Ascending aorta (tissue), 2 donors: ENCODE measurements at places on chromosomes 5 and 9. TPM values are rescaled to one million over a fixed set of nuclear protein-coding genes. Genes with fewer than 3 reads are reported as not detected.

Gene CD14
- total RNA-seq, result 122 TPM

Gene C9orf50
- total RNA-seq, result not detected

Gene SLC1A3
- total RNA-seq, result 3.0 TPM

Gene EPB41L4A
- 9.4 TPM for total RNA-seq

GRCh38 chr9:21835121-21835520, 32.7 kb downstream of the MTAP start:
- DNase-seq, result no peak

DNA sequence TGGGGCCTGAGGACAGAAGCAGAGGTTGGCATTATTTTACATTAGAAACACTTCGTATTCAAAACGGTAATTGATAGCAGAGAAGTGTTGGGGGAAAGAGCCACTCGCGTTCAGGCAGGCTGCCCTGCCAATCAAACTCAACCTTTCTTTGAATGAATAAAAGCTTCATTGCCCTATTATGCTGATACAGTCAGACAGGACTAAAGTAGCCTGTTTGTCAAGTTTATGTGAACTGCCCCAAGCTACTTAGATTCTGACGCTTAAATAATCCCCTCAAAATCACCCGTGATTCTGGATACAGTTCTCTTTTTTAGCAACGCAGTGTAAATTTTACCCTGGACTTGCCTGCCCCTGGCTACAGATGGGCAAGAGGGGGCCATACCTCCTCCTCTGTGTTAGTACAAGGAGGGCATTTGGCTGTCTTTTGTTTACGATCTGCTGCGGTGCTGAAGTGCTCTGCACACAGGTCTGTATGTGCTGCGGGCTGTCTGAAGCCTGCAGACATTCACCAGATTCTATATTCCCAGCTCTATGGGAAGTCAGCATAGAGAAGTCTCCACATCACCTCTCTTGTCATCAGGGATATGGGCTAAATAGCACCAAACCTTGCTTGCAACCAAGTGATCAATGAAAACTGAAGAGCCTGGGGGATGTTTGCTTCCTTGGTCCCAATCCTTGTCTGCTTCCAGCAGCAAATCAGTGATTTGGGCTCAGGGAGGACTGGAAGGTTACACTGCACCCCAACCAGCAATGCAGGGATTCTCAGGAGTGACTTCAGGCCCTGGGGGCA, 218.4 kb downstream of the EBF1 start:
- no peak for DNase-seq

DNA sequence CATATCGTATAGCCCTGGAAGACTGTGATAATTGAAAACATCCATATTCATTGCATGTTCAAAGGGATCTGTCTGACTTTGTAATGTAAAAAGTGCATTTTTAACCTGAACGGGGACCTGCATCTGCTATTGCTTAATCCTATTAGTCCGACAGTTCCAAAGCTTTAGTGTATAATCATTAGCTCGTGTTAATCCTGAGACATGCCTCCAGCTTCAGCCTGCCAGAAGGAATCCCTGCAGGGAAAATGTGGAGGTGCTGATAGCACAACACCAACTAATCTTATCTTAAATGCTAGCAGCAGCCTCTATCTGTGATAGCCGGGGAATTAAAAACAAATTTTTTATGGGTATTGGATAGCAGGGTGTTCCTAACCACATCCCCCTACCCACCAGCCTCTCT, 495.2 kb downstream of the TLE4 start:
- no peak for DNase-seq

DNA sequence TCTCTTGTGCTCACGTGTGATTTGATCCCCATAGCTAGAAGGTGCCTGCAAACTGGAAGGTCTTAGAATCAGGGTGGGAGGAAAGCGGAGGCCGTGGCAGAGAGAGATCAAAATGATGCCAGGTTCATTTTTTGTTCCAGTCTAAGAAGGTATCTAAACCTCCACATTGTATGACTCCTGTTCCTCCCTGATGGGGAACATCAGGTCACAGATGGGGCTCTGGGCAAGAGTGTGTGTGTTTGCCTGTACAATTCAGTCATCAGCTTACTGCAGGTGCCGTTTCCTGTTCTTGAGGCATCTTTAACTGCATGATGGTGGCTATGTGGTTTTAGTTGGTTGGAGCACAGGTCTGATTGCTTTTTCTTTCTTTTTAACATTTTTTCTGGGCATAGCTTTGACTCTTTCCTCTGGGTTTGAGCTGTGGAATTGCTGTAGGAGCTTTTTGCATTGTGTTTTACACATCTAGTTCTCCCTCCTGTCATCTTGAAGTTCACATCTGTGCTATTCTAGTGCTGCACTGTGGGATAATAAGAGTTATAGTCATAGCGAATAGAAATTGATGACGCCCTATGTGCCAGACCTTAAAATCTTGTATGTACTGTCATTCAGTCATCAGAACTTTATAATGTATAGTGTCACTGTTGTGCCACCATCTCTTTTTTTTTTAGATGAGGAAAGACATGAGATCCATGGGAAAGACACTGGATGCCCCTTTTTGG, 30.8 kb downstream of the ARHGAP26 start:
- no peak for DNase-seq
